D721Med (cell line): ENCODE measurements at places on chromosomes 6 and 20.

GRCh38 chr20:56362833-56363413, 4.1 kb downstream of the FAM210B start:
- no peak for DNase-seq

- DNase-seq = no peak
Observed at GRCh38 chr6:137705160-137706082, 161.6 kb upstream of the TNFAIP3 start.

DNA sequence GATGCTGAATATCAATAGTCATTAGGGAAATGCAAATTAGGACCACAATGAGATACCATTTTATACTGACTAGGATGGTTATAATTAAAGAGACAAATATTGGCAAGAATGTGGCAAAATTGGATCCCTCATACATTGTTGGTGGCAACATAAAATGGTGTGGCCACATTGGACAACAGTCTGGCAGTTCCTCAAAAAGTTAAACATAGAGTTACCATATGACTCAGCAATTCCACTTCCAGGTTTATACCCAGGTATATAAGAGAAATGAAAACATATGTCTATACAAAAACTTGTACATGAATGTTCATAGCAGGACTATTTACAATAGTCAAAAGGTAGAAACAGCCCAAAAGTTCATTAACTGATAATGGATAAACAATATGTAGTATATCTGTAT, 2.0 kb upstream of the CRIP3 start:
- no peak for DNase-seq

- DNase-seq = no peak
Observed at GRCh38 chr6:88166493-88167351, 575 bp upstream of the CNR1 start.

DNA sequence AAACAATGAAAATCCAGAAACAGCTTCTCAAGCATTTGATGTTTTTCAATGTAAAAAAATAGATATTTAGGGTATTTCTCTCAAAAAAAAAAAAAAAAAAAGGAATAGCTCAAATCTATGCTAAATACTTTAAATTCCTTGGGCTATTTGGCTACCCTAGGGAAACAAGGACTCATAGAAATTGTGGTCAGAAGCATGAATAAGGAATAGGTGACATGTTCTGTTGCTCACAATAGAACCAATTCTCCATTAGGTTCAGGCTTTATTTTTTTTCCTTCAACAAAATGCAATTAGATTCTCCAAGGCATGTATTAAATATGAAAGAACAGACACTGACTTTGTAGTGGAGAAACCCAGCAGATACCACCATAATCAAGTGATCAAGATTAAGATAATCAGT, 904.3 kb upstream of the FLRT3 start:
- no peak for DNase-seq

GRCh38 chr6:55941702-55942101, 66.3 kb upstream of the BMP5 start:
- DNase-seq = no peak

GRCh38 chr6:15077961-15078360, 167.9 kb upstream of the JARID2 start:
- no peak for DNase-seq

- DNase-seq = no peak
Observed at GRCh38 chr20:61191096-61191495, 61.0 kb upstream of the CDH4 start.

DNA sequence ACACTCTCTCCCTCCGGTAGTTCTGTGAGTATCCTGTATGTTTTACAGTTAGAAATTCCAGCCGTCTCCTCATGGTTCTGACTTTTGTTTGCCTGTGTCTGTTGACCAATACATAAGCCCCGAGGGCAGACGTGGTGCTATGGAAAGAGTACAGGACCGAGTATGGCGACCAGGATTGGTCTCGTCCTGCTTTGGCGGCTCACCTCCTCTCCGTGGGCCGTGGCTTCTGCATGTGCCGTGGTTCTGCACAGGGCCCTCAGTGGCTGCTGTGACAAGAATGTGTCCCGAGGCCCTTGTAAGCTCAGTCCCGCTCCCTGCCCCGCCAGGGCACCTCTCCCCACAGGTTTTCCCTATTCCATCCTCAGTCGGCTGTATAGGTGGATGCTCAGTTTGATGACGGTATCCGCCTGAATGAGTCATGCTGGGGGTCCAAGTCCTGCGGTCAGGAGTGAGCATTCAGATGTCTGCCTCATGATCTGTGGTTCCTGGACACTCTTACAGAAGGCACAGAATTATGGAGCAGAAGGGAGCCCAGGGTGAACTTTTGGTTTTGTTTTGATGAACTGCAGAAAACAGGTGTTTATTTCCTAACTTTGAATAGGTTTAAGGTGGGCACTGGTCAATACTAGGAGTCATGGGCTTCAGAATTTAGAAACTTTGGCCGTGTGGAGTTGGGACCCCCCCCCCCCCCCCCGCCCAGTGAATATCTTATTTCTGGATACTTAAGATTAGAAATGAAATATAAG, 1.2 kb downstream of the ARFGAP1 start:
- DNase-seq = no peak
